C1 segment of cervical spinal cord (tissue), 14 donors: ENCODE measurements at places on chromosomes 7 and 10.

GRCh38 chr7:132713893-132714292, 137.6 kb upstream of the PLXNA4 start:
- no peak for DNase-seq

DNA sequence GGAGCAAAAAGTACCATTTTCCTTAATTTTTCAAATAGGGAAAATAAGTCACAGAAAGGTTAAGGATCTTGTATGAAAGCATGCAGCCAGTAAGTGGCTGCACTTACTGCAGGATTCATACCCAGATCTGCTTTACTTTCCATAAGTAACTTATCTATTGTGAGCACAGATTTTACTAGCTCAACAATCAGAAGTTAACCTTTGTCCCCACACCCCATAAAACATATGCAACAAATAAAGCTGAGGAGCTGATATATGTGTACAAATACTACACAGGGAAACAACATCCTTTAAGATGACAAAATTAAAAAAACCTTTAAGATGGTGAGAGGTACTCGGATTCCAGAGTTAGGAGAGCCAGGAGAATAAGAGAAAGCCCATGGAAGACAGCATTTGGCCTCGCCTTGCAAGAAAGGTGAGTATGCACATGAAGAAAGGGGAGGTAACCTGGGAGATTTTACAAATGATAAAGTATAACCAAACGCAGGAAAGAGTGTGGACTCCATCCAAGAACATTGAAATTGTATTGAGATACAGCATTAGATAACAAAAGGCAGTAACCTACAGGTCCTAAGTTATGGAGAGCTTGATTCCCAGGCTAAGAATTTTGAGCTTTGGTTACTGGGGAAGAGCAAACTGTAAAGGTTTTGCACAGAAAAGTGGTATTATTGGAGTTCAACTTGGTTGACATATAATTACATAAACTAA, 87.1 kb downstream of the ITGB8 start:
- DNase-seq: no peak

DNA sequence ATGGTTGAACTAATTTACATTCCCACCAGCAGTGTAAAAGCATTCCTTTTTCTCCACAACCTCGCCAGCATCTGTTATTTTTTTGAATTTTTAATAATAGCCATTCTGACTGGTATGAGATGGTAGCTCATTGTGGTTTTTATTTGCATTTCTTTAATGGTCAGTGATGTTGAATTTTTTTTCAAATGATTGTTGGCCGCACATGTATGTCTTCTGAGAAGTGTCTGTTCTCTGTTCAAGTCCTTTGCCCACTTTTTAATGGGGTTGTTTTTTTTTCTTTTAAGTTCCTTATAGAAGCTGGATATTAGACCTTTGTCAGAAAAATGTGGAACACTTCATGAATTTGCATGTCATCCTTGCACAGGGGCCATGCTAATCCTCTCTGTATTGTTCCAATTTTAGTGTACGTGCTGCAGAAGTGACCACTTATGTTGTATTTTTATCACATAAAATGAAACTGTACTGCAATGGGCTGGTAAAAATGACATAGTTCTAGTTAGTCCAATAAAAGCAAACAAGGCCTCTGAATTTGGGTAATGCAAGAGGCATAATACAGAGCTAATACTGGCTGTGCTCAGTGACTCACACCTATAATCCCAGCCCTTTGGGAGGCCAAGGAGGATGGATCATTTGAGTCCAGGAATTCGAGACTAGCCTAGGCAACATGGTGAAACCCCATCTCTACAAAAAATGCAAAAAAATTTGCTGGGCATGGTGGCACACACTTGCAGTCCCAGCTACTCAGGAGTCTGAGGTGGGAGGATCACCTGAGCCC, 70.3 kb downstream of the ABI1 start:
- DNase-seq: no peak

DNA sequence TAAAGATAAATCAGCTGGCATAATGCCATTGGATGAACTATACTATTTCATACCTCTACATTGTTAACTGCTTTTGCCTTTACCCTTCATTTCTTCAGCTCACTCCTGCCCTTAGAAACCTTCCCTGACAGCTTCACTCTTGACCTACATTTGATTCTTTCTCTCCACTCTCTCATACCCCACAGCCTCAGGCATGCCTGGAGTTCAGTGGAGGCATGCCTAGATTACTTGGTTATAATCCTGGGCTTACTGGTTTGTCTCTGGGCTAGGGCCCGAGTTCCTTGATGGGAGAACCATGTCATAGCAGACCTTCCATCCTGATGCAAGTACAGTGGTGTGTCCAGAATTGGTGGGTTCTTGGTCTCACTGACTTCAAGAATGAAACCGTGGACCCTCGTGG, 8.4 kb upstream of the CDHR3 start:
- no peak for DNase-seq

- DNase-seq: no peak
Measured at GRCh38 chr10:126119599-126119998, 223.2 kb downstream of the FANK1 start.

DNA sequence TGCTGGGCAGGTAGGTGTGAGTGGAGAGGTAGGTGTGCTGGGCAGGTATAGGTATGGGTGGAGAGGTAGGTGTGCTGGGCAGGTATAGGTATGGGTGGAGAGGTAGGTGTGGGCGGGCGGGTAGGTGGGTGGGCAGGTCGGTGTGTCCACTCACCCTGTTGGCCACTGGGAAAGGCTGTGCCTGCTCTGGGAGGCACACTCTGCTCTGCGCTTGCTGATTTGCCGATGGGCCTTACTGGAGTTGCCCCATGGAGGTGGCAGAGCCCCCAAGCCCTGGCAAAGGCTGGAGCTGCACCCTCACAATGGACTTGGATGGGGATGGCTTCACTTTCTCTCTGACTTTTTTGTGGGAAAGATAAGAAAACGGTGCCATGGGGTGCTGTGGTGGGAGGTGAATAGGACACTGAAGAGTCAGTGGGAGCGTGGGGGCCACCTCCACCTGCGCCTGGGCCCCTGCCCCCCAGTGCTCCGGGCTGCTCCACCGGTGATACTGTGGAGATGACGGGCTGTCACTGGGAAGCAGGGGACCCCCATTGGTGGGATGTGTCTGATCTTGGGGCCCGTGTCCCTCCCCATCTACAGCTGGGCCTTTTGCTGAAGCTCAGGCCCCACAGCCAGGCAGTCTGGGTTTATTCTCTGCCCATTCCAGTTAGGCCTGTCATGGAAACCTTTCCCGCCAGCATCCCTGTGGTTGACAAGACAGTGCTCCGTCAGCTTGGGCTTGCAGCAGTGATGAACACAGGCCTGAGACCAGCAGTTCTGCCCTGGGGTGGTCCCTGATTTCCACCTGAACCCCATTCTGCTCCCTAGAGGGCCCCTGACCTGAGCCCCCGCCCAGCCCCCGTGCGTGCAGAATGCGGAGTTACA, 75.0 kb downstream of the NKX6-2 start:
- no peak for DNase-seq

- no peak for DNase-seq
Measured at GRCh38 chr10:96096958-96097357, 33.1 kb upstream of the ZNF518A start.

DNA sequence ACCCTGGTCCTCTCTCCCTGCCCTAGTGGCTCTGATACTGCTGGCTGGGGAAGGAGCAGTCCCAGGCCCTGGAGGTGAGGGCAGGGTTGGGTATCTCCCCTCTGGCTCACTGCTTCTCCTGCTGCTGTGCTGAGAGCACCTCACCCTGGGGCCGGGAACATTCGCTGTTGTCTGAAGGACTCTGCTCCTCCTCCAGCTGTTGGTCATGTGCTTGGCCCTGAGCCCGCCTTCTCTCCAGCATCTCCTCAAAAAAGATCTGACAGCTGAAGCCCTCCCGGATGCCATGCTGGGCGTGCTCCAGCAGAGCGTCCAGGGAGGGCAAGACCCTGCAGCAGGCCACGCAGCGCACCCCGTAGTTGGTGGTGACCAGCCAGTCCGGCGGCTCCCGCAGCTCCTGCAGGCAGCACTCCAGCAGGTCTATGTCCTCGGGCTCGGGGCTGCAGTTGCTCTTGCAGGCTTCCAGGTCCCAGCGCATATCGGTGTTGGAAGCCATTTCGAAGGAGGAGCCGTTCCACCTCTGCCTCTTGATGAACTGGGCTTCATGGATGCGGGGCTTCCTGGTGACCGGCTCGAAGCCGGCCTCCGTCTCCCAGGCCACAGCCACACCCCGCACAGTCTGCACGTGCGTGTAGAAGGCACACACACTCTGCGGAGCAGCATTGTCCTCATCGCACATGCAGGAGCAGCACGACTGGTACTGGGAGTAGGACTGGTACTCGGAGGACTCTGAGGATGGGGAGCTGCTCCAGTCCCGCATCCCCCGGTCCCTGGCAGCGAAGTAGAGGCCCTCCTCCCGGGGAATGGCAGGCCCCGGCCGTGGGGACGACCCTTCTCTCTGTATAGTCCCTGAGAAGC, 2.1 kb downstream of the FAM170B start:
- no peak for DNase-seq

GRCh38 chr10:20858292-20859124, 38.6 kb downstream of the NEBL start:
- peak; percentile 15 for DNase-seq

DNA sequence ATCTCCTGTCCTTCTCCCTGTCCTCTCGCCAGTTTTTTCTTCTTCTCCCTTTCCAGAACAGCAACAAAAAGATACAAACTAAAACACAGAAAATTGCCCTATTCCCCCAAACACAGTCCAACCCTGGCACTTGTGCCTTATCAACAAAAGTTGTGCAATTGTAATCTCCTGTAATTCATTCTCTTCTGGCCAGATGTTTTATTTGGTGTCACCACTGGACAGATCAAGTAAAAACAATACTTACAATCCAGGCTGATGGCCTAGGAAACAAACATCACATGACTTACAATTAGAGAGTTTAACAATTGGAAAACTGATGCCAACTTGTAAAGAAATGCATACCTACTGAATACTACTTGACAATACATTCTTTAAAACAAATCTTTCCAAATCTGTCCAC, 231.6 kb downstream of the ETV1 start:
- DNase-seq: no peak

DNA sequence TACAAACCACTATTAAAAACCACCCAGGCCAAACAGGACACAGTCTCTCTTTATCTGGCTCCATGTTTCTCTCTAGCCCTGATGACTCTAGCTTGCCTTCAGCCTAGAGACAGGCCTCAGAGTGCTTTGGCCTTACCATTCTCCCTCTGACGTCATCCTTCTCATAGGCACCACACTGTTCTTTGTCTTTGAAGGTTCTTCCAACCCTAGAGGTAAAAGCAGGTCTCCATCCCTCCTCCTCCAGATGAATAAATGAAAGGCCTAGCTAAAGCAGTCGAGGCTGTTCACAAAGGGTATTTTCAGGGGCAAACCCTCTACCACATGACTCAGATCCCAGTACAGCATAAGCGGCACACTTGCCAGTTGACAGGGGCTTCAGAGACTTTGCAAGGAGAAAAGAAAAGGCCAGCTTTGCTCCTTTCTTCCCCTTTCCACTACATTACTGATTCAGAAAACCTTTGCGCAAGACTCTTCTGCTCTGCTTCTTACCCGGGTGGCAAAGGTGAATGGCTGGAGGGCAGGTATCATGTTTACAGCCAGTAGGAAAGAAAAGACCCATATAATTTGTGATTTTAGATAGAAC, 14.8 kb downstream of the NFE2L3 start:
- no peak for DNase-seq

DNA sequence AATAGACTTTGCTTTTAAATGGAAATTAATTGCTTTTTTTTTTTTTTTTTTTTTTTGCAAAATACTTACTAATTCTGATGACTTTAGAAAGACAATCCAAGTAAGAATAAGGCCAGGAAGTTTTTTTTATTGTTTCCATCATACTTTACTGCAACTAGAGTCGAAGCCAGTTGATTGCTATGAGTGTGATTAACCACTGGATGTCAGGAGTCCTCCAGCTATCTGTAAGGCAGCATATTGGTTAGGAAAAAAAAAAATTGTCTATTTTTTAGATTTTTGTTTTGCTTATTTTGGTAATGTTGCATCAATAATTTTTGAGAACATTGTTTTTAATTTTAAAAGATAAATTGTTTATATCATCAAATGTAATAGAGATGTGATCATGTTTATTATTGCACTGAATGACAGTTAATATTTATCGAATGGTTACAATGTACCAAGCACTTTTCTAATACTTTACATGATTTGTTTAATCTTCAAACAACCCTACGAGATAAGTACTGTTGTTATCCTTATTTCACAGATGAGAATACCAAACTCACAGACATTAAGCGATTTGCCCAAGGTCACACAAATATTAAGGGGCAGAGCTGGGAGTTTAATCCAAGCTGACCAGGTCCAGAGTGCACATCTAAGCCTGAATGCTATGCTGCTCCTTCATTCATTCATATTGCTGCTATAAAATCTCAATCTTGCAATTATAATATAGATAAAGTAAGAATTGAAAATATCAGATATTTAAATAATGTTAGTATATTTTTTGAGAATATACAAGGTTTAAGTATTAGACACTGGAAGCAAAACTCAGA, 19.9 kb upstream of the LMOD2 start:
- DNase-seq: no peak

- no peak for DNase-seq
Measured at GRCh38 chr10:78934532-78934898, 134.3 kb upstream of the ZMIZ1 start.

DNA sequence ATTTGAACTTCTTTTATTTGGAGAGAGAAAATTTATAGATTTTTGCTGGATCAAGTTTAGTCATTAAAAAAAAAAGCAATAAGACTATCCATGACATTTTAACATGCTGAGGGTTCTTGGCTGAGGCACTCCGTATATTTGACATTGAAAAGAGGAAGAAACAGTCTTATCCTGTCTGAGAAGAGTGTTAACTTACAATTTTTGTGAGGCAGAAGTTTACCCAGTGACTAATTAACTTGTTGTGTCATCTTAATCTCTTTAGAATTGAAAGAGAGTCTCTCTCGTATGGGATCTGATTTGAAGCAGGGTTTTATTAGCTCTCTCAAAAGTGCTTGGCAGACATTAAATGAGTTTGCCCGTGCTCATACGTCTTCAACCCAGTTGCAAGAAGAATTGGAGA, 39.3 kb downstream of the SEC23IP start:
- no peak for DNase-seq

GRCh38 chr7:128399991-128400390, 9.8 kb downstream of the IMPDH1 start:
- no peak for DNase-seq

DNA sequence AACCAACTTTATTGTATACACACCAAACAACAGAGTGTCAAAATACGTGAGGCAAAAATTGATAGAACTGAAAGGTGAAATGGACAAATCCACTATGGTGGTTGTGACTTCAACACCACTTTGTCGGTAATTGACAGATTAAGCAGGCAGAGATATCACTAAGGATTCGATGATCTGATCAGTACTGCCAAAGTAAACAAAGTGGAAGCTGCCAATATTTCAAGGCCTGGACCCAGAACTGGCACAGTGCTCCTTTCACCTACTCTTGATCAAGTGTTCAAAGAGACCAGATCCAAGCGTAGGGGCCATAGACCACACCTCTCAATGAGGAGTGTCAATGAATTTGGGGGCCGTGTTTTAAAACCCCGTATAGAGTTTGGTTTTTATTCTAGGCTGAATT, 167.0 kb downstream of the CDK14 start:
- no peak for DNase-seq
